Hematopoietic multipotent progenitor cell (in vitro differentiated cells): ENCODE measurements at places on chromosomes 1 and 21. TPM values are rescaled to one million over a fixed set of nuclear protein-coding genes. Genes with fewer than 3 reads are reported as not detected.
A peak's percentile ranks its signal among the peaks of the same experiment; 100 is the strongest.

Gene PPP1R15B
- 30.4 TPM for total RNA-seq

Gene FCAMR
- not detected for total RNA-seq

Gene PAQR6
- 2.2 TPM for total RNA-seq

Gene ZNF683
- 0.27 TPM for total RNA-seq

DNA sequence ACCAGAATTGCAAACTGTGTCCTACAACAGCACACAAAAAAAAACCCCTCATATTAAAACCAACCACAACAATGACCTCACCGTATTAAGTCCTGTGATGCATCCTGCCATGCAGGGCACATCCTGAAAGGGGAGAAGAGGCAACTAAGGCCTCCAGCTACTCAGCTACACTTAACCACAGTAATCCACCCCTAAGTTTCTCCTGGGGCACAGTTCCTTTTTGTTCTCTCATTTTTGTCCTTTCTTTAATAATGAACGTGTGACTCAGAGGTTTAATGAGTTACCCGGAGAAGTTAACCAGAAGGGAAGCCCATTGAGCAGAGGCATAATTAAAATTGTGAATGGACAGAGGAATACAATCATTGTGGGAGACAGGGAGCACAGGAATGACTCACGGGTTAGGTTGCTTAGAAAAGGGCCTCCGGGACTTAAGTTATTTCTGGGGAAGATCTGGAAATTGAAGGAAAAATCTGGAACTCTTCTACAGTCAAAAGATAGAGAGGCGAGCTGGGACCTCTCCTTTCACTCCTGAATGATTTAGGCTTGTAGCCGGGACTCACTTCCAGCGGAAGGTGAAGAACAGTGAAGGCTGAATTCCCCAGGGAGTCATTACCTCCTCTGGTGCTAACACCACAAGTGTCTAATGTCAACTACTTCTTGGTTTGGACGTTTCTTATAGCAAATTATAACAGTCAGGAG, 36.9 kb upstream of the HIVEP3 start:
- no peak for DNase-seq

GRCh38 chr1:37265156-37265555, 209.2 kb upstream of the ZC3H12A start:
- no peak for DNase-seq

- DNase-seq, result peak; percentile 51
Measured at GRCh38 chr1:212012034-212012740, 23.2 kb downstream of the INTS7 start.

DNA sequence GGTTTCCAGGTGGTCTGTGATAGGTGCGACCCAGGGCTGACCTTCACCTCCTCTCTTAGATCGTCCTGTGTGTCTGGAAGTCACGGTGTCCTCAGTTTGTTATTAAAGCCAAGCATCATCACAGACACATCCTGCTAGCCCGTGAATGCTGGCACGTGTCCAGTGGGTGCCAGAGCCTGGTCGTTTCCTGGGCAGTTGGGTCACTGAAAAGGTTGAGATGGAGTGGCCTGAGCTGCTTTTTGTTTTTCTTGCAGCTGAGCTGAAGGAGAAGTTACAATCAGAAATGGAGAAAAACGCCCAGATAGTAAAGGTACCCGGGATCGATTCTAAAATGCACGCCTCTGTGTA, 23.2 kb downstream of the PCNT start:
- DNase-seq, result no peak

- DNase-seq, result no peak
Measured at GRCh38 chr1:192967901-192968300, 91.3 kb downstream of the UCHL5 start.

GRCh38 chr21:38346286-38346685, 89.5 kb downstream of the KCNJ15 start:
- DNase-seq, result no peak

DNA sequence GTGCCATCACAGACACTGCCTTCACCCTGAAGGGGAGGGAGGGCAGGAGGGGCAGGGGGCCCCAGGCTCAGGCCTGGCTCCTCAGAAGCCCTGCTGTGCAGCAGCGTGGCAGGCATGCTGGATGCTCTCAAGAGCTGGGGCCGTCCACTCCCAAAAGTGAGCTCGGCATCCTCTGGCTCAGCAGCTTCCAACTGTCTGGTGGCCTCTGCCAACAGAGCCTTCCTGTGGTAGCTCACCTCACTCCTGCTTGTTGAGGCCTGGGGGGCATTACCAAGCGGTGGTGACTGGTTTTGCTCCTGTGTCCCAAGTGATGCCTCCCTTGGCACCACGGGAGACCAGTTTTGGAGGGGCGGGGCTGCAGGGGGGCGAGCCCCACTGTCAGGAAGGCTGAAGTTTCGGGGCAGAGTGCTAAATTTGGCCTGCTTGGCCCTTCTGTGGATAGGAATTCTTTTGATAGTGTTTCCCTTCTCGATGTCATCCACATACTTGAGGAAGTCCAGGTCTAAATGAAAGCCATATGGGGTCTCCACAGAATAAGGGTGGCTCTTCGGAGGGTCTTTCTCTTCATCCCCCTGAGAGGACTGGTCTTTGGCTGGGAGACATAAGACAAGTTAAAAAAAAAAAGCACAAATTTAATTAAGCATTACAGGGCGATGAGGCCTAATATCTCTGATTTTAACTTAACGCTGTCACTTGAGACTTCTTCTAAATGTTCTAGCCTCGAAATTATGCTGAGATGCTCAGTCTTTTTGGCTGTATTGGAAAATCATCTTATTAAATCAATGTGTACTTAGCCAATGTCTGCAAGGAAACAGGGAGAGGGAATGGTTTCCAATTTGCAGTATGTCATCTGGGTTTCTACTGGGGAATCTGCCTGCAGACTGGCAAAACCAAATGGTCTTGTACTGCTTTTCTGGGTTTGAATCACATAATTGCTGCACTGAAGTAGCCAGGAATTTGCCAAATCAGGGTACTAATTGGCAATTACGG, 44.4 kb downstream of the KANK4 start:
- DNase-seq, result no peak

GRCh38 chr1:33791251-33791650, 72.6 kb upstream of the HMGB4 start:
- no peak for DNase-seq

DNA sequence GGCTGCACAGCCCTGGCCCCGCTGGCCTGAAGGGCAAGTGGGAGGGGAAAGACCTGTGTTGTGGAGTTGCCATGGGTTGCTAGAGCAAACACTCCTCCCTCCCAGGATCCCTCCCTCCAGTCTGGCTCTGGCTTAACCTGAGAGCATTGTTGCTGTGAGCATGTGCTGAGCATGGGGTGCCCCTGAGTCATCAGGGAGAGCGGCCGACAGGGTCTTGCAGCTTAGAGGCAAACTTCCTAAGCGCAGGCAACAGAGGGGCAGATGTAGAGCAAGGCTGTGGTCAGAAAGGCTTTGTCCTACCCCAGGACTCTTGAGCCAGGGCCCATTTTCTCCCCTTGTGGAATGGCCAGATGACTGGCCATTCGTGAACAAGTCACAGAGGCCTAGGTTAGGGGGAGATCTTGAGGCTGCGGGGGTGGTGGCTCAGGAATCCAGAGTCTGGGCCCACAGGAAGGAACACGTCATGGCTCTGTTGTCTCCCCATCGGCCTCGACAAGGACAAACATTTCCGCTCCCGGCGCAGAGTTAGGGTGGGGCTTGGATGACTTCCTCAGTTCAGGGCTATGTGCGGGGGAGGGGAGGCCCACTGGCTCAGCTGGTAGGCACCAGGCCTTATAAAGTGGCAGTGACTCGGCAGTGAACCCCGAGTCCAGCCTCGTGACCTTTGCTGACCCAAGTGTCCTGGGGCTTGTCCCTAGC, 362 bp upstream of the DYNLT4 start:
- DNase-seq, result peak; percentile 92

- DNase-seq, result no peak
Measured at GRCh38 chr1:85815906-85816305, 107.7 kb upstream of the ZNHIT6 start.

DNA sequence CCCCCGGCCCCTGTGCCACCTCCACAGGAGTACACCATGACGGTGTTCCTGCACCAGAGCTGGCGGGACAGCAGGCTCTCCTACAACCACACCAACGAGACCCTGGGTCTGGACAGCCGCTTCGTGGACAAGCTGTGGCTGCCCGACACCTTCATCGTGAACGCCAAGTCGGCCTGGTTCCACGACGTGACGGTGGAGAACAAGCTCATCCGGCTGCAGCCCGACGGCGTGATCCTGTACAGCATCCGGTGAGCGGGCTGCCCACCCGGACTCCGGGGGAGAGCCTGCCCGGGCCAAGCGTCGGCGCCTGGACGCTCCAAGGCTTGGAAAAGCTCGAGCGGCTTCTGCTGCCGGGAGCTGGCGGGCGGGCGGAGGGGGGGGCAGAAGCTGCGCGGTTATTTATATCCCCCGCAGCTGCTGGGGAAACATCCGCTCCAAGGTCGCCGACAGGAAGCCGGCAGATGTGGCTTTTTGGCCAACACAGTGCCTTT, 6.4 kb downstream of the GABRD start:
- DNase-seq, result peak; percentile 49
